ENCODE measurements at places on chromosomes 2 and 18.

DNA sequence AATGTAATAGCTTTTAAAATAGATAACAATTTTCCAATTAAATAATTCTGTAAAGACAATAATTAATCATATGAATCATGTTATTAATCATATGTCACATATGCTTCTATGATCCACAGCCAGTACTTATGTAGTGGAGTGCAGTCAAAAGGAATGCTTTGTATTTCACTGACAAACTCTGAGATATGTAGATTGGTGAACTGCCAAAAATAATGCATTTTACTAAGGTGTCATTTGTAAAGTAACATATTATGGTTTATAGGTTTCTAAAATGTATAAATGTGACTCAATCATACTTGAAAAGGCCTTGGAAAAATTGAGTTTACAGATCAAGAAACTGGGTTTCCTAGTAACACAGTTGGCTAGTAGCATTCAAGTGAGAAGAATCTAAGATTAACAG lies 93.8 kb upstream of the KCNH7 start:
- no peak for DNase-seq

DNA sequence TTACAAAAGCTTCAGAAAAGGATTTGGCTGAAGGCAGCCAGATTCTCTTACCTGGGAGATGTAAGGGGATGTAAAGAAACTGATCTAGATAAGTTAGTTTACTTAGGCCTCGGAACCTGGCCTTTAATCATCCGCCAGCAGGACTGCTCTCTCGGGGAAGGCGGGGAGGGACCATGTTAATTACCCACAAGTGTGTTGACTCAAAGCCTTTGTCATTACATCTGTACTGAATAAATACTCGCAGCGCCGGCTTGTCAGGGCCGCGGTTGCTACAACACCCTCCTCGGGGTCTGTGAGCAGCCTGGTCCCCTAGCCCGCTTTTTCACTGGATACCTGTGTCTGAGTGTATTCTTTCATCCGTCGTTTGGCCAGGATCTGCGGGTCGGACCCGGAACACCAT lies 6.7 kb downstream of the CHMP3 start:
- no peak for DNase-seq

DNA sequence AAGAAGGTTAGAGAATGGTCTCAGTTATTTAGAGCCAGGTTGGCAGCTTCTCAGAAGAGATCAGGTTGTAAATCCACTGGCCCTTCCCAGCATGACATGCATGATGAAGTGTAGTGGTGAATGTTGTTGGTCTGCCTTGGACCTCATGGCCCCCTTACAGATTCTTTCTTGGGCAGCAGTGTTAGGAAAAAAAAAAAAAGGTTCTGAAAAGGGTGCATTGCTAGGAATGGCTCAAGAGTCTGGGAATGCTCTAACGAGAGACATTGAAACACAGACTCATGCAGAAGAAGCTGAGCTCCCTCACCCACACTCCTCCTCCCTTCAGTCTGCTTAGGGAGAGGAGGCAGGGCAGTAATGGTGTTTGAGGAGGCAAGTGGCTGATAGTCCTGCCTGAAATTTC lies 105.5 kb downstream of the POLE4 start:
- DNase-seq: no peak

DNA sequence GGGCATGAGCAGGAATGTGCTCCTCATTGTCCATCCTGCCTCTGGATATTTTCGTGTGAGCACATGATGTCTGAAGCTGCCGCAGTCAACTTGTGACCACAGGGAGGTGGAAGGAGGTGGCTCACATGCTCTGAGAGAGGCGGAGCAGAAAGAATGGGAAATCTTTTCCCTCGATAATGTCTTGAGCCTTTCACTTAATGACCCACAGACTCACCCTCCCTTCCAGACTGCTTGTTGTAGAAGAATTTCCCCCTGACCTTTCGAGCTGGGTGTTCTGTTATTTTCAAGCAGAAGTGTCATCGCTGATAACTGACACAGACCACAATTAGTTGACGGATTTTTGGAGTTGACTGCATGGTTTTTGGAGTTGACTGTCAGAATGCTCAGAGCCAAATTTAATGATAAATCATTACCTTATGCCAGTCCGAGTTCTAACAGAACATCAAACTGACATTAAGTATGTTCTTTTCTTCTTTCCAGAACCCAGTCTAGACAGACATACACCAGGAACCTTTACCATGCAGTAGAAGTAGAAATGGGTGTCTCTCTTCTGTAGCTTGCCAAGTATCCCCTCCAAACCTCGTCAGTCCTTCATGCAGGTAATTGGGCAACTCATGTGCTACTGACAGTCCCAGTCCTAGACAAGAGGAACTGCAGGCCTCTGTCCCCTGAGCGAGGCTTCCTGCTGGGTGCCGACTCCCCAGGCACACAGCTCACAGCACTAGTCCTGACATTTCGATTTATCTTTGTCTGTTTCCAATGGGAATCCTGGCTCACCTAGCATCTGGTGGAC lies 29.4 kb upstream of the RTTN start:
- DNase-seq: no peak

- DNase-seq: no peak
Observed at GRCh38 chr2:186984481-186984880, 135.5 kb upstream of the ZSWIM2 start.

GRCh38 chr18:23401400-23402347 lies 51.4 kb upstream of the RIOK3 start:
- DNase-seq: no peak

DNA sequence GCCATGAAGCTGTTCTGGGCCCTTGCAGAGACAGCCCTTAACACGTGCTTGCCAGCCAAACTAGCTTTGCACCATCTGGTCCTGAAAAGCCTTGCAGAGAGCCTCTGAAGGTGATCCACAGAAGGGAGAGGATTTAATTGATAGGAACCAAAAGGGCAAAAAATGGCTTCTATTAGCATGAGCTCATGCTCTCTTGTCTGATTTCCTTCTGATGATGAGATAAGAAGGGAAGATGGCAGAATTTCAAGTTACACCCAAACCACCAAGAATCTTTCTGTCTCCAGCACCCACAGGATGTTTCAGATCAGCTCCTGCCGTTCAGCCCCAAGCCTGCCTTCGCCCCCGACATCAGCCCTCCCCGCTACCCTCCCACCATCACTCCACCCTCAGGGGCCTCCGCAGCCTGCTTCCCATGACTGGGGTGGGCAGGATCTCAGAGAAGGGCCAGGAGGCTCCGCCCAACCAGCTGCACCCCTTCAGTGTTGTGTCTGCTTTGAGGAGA lies 23.4 kb upstream of the GLI2 start:
- DNase-seq: no peak

DNA sequence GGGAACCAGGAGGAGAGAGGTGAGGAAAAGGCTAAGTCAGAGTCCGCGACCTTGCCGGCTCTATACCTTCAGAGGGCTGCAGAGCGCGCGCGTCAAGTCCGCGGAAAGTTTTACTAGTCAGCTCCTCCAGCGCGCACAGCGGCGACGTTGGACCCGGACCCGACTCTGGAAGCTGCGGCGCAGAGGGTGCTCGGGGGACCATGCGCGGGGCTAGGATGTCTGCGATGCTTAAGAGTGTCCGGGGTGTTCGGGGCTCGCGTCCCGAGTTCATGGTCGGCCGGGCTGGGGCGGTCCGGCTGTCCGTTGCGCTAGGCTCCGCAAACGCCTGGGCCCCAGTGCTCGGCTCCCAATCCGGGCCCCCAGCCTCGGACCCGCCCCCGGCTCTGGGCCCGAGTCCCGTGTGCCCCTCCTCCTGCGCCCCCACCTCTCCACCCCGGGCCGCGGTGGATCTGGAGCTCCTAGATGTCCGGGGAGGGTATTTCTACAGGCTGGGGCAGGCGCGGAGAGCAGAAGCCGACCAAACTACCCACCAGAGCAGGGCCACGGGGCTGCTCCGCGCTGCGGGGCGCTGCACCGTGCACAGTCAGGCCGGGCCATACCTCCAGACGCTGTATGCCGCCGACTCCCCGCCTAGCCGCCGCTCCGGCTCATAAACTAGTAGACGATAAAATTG lies at the start of gene LBX2:
Gene LBX2, minus strand, starts transcription at position 337 of the 673 bp plus-strand sequence. Its CDS starts 66 bp downstream, at position 271.
- no peak for DNase-seq

DNA sequence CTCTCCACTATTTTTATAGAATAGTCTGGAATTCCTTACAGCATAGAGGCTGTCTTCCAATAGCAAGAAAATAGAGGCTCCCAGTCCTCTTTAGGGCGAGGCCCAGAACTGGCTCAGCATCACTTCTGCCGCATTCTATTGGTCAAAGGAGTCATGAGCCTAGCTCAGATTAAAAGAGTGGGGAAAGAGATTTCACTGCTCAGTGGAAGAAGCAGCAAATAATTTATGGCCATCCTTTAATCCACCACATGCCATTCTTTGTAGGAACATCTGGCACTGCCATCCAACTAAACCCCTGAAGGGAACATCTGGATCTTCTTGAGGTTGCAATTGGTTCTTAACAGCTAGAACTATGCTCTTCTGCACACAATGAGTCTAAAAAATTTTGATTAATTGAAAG lies 43.4 kb upstream of the NEUROD1 start:
- DNase-seq: no peak

GRCh38 chr2:46650556-46651001 lies 171.2 kb downstream of the TMEM247 start:
- DNase-seq: no peak

DNA sequence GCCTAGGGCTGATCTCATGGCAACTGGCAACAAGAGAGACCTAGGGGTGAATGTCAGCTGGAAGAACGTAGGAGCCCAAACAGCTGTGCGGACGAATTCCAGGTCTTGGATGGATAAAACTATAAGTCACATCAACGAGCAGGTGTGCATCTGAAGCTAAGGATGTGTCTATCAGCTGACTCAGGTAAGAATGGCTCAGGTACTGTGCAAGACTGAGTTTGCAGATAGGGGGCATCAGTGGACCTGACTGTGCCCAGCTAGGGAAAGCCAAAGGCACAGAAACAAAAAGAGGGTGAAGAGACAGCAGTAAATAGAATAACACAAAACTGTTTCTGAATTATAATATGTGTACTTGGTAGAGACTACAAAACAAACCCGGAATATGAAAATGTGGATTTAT lies 357.3 kb downstream of the ZEB2 start:
- DNase-seq: no peak

DNA sequence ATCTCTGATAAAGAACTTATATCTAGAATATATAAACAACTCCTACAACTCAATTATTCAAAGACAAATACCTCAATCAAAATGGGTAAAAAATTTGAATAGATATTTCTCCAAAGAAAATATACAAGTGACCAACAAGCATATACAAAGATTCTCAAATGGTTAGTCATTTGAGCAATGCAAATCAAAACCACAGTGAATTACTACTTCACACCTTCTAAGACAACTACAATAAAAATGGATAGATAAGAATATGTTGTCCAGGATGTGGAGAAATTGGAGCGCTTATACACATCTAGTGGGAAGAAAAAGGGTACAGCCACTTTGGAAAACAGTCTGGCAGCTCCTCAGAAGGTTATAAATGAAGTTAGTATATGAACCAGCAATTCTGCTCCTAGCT lies 332.9 kb downstream of the TGIF1 start:
- no peak for DNase-seq

- no peak for DNase-seq
Observed at GRCh38 chr2:168426861-168427260, 29.2 kb upstream of the CERS6 start.

DNA sequence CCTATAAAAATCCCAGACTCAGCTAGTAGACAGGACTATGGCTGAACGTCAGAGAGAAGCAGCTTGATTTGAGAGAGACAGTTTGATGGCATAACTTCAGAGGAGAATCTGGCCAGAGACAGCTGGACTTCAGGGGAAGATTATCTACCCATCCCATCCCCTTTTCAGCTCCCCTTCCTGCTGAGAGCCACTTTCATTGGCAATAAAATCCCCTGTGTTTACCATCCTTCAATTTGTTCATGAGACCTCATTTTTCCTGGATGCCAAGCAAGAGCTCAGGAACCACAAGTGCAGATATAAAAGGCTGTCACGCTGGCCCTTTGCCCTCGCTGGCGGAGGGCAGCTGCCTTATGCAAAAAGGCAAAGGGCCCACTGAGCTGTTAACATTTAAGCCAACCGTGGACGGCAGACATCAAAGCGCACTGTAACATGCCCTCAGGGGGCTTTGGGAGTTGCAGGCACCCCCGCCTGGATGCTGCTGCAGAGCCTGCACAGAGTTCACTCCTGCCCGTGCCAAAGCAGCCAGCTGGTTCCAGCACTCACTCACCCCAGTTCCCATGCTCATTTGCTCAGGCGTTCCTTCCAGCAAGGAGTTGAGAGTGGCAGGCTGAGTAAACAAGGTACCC lies 164.3 kb upstream of the PGAP1 start:
- DNase-seq: no peak

GRCh38 chr2:218876562-218877219 lies 4.0 kb upstream of the WNT10A start:
- DNase-seq: peak; percentile 58

- no peak for DNase-seq
Observed at GRCh38 chr2:57881998-57882888, 164.4 kb upstream of the VRK2 start.

- no peak for DNase-seq
Observed at GRCh38 chr2:129877795-129878775, 101.4 kb upstream of the RAB6C start.

DNA sequence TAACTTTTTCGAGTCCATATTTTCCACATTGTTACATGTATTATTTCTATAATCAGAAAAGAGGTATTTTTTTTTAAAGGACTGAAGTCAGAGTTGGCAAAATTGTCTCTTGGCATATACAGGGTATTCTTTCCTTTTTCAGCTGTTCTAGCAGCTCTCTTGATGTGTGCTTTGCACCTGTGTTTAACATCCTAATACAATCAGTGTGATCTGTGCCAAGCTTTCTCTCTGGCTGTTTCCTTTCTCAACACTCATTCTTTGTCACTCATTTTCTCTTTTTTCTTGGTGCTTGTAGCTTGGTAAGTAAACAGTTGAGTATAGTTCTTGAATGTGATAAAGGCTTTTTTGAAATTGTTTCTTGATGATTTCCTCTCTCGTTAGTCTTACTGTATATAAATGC lies 9.2 kb downstream of the RNMT start:
- no peak for DNase-seq

DNA sequence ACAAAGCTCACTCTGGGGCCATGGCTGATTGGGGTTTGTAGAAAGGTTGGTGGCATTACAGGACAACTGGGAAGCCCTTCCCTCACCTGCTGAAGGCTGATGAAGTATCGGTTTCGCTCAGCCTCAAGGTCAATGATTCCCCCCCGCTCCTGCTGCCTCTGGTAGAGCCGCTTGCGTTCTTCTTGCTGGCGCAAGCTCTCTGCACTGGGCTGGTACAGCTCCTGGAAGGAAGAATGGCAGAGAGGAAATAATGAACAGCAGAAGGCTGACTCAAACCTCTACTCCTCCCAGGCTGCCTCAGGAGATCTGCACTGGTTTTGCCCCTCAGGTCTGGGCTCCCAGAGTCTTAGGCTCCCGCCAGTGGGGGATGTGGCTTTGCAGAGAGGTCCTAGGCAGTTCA lies 5.2 kb downstream of the BCS1L start:
- no peak for DNase-seq

- no peak for DNase-seq
Observed at GRCh38 chr2:79530443-79530842, 17.6 kb downstream of the CTNNA2 start.

GRCh38 chr2:136239079-136239685 lies 121.2 kb upstream of the CXCR4 start:
- DNase-seq: no peak

GRCh38 chr2:8514274-8514662 lies 167.6 kb upstream of the ID2 start:
- no peak for DNase-seq

- DNase-seq: no peak
Observed at GRCh38 chr2:201880993-201881611, 74.8 kb downstream of the CDK15 start.

- no peak for DNase-seq
Observed at GRCh38 chr18:65946777-65947176, 196.0 kb downstream of the CDH7 start.

GRCh38 chr2:237691908-237692600 lies 64.7 kb downstream of the LRRFIP1 start:
- DNase-seq: peak; percentile 91

GRCh38 chr2:79835911-79836310 lies 323.1 kb downstream of the CTNNA2 start:
- DNase-seq: no peak
